T-cell (primary cell): ENCODE measurements at places on chromosomes 3 and 15. TPM values are rescaled to one million over a fixed set of nuclear protein-coding genes. Genes with fewer than 3 reads are reported as not detected.
A peak's percentile ranks its signal among the peaks of the same experiment; 100 is the strongest.

Gene GALNT15
- total RNA-seq: not detected

Gene REC114
- not detected for total RNA-seq

Gene LMAN1L
- 0.42 TPM for total RNA-seq

Gene GOLGA8O
- total RNA-seq: 1.6 TPM

Gene CFAP91
- 1.2 TPM for total RNA-seq

Gene PYGO1
- total RNA-seq: not detected

Gene FAM81A
- total RNA-seq: not detected

Gene DNAH1
- total RNA-seq: 44.2 TPM

Gene RTP4
- 10.4 TPM for total RNA-seq

Gene PLA2G4D
- not detected for total RNA-seq

DNA sequence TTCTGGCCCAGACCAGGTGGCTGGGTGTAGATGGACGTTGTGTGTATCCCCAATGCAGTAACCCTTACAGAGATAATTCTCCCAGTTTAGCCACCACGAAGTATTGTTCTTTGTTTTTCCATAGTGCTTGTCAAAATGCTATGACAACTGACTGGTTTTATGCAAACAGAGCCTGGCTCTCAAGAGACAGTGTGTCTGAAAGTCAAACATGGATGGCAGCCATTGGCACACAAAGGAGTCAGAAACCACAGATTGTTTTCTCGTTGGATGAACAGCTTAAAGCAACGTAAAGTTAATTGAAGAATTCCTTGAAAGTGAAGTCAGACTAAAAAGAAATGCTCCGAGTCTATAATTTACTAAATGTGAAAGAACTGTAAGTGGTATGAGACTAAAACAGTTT, 91.2 kb downstream of the FILIP1L start:
- no peak for DNase-seq

DNA sequence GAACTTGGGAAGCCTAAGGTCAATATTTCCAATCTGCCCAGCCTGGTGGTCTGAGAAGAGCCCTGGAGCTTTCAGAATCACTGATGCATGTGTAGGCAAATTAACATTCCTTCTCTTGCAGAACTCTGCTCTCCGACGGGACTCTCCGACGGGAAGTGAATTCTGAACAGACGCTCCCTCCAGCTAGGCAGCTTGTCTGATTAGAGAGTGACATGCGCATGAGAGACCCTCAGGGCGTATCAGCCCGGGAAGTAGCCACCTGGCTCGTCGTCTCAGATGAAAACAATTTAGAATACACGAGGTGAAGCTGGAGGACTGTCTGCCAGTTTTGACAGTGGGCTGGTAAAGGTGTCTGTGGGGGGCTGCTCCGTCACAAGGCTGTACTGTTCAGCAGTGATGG, 103.1 kb downstream of the DGKG start:
- no peak for DNase-seq

- DNase-seq: no peak
Observed at GRCh38 chr3:190558796-190559195, 44.9 kb downstream of the IL1RAP start.

DNA sequence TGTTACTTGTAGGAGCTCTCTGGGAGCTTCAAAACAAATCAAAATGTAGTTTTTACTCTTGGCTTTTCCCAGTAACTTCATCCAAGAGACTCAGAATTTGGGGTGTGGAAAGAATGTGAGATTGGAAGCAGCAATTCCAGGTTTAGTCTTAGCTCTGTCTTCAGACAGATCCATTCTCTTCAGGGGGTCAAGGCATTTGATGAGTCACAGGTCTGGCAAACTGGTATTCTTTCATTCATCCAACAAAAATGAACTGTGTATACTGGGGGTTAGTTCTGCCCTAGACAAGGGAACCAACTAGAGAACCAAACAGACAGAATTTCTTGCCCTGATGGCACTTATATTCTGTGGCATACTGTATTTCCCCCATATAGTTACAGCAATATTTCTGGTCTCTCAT, 36.3 kb upstream of the CADPS start:
- no peak for DNase-seq

GRCh38 chr3:136883967-136884720, 22.1 kb downstream of the NCK1 start:
- no peak for DNase-seq

GRCh38 chr3:72171946-72172345, 387.0 kb upstream of the PROK2 start:
- DNase-seq: no peak

- no peak for DNase-seq
Observed at GRCh38 chr3:99683465-99683864, 45.1 kb downstream of the COL8A1 start.

DNA sequence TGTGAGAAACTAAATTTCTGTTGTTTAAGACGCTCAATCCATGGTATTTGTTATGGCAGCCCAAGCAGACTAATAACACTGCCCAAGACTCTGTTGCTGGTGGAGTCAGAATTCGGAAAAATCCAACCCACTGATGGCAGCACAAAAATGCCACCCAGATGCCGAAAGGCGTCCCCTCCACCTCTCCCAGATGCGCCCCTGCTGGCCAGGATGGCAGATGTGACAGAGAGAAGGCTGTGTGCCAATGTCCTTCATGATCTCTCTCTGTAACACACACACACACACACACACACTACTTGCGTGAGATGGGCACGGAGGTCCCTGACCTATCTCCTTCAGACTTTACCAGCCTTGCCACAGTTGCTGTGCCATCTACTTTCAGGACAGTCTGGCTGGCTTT, 10.9 kb upstream of the LYSMD4 start:
- DNase-seq: no peak

DNA sequence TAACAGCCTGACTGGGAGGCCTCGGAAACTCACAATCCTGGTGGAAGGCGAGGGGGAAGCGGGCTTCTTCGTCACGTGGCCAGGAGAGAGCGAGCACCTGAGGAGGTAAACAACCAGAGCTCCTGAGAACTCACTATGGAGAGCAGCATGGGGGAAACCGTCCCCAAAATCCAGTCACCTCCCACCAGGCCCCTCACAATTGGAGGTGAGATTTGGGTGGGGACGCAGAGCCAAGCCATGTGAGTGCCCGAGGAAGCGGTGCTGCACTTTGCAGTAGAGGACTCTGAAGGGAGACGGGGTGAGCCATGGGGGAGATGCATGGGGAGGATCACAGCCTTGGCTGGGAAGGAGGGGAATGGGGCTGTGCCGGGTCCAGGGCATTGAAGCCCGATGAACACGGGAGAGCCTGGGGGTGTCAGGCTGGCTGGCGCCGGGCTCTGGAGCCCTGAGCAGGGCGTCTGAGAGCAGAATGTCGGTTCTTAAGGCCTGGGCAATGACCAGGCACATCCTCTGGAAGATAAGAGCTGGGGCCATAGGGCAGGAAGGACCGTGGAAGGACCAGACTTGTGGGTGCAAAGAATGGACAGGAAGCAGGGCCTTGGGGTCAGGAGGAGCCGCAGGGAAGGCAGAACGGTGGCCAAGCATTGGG, 117.7 kb downstream of the GABRG3 start:
- DNase-seq: no peak

DNA sequence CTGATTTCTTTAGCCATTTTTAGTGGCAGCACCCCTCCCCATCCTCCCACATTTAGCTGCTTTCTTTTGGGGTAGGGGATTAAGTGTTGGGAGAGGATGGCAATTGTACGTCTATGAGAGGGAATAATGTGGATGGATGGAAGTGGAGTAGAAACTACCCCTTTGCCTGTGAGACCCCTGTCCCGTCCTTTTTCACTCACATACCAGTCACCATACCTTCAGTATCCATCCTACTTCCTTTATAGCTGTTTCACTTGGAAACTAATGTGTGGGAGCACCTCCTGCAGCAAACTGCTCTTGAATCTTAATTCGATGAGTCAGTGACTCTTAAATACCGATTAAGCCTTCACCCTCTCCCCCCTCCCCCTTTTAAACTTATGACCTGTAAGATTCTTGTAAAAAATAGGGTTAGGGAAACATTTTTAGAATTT, 730 bp downstream of the SPRED1 start:
- no peak for DNase-seq

GRCh38 chr3:131778526-131778925, 256.3 kb downstream of the CPNE4 start:
- DNase-seq: no peak

DNA sequence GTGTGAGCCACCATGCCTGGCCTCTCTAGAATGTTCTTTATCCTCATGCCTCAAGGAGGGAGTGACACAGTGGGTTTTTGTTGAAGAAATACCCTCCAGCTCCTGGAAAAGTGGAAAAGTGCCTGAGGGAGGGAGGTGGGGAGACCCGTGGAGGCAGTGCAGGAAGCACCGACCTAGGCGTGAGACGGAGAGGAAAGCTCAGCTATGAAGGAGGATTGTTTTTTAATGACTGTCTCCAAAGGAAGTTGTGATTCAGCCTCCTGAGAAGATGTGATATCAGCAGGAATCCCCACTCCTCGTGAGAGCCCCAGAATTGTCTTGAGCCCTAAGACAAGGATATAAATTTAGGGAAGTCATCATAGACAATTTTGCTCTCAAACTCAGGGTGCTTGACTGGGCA, 21.7 kb downstream of the RPLP1 start:
- no peak for DNase-seq

- DNase-seq: no peak
Observed at GRCh38 chr15:61921093-61921492, 139.2 kb downstream of the VPS13C start.

GRCh38 chr3:82824491-82824890, 1063.0 kb upstream of the GBE1 start:
- no peak for DNase-seq

DNA sequence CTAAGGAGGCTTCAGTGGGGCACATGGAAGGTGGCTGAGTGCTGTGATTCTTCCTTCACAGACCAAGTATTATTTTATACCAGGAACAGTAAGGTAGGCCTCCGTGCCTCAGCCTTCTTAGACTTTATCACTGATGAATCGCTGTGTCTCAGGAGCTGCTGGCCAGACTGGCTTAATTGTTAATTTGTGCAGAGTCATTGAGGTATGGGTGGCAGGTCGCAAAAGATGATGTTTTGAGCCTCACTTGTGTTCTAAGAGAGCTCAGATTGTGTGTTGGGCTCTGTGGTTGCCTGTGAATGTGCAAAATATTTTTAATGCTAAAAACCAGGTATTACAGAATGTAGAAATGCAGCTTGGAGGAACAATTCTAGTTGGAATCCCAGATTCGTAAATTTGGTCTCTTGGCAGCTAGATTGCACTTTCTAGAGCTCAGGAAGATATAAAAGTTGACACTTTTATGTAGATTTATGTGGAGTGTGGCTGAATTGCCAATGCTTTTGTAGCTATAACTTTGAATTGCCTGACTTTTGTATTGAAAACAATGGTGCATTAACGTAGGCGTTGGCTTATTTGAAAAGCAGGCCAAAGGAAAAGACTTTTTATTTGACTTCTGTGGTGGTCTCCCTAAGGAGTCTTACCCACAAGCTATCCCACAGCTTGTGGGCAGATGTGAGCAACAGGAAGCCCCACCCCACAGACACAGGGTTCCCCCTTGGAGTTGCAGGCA, 53.4 kb downstream of the LARS2 start:
- no peak for DNase-seq

- no peak for DNase-seq
Observed at GRCh38 chr3:138019281-138020069, 9.5 kb downstream of the CLDN18 start.

- DNase-seq: no peak
Observed at GRCh38 chr15:90460142-90460824, 69.4 kb upstream of the CRTC3 start.

- DNase-seq: no peak
Observed at GRCh38 chr3:133926736-133927539, 31.3 kb upstream of the RAB6B start.

DNA sequence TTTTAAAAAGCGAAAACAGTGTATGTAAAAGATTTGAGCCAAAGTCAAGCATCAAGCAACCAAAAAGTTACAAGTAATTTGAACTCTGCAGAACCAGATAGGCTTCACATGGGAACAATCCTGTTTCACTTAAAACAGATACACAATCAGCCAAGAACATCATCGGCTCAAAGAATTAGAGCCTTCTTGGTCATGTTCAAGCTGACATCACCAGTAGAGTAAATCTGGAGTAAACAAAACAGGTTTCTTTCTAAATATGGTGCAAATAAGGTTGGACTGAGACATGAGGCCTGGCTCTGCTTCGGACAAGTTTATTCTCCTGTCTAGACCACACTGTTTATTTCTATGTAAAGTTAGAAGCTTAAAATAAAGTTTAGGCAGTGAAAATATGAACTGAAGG, 116.0 kb downstream of the GMNC start:
- DNase-seq: no peak

DNA sequence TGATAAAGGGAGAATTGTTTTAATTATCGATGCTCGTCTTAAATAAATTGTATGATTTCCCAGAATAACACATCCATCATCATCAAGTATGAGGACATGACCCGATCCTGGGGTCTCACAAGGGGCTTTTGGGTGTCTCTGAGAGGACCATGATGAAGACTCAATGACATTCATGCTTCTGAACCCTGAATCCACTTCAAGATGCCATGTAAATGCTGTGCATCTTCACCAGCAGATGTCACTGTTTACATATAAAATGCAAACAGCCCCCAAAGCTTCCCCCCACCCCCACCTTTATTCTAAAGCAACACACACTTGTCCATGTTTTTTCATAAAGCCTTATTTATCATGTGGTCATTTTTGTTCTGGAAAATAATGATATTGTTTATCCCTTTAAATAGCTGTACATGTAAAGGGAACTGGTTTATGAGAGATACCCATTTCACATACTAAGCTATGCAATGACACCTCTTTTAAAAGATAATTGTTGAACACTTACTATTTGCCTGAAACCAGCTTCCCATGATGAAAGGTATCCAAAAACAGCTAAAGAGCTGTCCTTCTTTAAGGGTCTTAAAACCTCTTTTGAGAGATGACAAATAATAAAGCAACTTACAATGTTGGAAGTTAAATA, 69.7 kb upstream of the UBE3A start:
- DNase-seq: no peak

DNA sequence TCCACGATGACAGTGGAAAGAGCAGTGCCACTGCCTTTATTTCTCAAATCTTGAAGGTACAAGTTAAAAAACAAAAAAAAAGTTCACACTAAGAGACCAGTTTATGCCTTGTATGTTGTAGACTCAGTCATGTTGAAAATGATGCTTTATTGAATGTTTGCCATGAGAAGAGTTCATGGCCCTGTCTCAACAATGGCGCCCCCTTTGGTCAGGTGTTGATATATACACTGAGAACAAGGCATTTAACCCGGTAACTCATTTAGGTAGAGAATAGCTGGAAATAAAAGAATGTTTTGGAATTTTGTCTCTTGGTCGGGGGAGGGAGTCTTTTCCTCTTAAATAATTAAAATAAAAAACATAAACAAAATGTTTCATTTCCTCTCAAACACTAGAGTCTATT, 145.6 kb upstream of the SLC2A2 start:
- no peak for DNase-seq

DNA sequence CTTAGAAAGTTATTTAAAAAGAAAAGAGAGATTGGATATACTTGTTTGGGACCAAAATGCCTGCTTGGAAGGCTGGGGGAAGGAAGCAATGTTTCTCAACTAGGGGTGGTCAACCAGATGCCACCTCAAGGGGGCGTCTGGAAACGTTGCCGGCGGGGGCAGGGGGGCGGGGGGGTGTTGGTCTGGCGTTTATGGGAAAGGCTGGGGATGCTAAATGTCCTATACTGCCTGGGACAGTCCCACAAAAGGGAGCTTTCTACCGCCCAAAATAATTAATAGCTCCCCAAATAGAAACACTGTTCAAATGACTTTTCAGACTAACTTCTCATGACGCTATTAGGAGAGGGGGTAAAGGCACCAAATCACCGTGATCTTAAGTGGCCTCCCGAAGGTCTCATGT, 2.2 kb downstream of the POLG start:
- no peak for DNase-seq

GRCh38 chr3:50272911-50273688, 4.2 kb downstream of the SEMA3B start:
- peak; percentile 44 for DNase-seq
